SK-N-SH treated with all-trans-retinoic acid at 6 μM for 48 hours (cell line): ENCODE measurements at places on chromosomes 7 and 10.

DNA sequence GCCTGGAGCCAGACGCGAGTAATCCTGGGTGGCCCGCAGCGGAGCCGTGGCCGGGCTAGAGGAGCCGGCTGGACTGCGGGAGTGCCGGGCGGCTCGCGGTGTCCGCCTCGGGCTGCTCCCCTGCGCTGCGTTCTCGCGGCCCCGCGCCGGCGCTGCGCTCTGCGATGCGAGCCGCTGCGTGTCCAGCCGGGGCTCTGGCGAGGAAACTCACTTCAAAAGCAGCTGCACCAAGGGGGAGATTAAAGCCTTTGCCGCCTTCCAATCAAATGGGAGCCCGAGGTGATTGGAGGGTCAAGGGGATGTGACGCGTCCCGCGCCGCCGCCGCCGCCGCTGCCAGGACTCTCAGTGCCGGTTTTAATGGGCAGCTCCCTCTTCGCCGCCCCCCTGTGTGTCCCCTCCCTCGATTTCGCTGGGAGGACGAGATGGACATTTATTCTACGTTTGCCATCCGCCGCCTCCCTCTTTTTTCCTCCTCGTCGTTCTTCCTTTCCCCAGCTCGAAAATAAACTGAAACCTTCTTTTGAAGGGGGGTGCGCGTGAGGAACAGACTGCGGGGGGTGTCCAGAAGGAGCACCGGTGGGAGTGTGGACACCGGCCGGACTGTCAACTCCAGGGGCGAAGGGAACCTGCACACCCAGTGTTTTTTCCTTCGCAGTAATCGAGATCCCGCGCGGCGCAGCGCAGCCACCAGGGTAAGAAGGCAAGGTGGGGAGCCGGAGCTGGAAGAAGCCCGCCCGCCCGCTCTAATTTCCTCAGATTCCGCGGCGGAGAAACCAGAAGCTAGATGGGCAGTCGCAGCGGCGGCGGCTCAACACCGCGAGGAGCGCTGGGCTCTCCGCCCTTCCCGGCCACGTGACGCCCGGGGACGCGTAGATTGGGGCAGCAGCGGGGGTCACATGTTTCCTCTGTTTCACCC, at the start of gene ZNF503:
Gene ZNF503, minus strand, starts transcription at position 196 of the 917 bp plus-strand sequence. CDS start 345 bp downstream, outside the sequence.
- ATAC-seq = peak; percentile 80

GRCh38 chr7:130242198-130243014, 24.3 kb upstream of the CPA2 start:
- ATAC-seq = peak; percentile 98

DNA sequence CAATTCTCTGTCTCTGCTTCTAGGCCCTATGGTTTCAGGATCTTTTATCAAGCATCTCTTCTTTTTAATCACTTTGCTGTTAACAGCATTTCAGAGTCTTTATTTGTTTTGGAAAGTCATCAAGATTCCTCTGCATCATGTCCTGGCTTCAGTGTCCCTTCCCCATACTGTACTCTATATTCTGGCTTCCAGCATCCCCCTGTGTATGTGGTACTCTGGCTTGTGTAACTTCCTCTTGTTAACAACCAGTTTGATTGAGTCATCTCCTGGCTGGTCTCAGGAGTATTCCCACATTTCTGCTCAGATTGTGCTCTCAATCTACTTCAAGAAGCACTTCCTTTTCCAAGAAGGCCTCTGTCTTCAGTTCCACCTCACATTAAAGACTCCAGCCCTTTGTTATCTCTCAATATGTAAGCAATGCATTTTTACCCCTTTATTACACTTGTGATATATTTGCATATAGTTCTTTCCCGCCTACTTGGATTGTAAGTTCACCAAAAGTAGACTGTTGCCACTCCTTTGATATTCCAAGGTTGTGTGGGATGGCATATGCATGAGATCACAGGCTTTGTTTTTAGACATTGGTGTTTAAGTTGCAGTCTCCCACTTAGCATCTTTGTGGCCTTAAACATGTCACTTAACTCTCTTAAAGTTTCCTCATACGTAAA, 15.1 kb upstream of the ATE1 start:
- ATAC-seq = peak; percentile 89

DNA sequence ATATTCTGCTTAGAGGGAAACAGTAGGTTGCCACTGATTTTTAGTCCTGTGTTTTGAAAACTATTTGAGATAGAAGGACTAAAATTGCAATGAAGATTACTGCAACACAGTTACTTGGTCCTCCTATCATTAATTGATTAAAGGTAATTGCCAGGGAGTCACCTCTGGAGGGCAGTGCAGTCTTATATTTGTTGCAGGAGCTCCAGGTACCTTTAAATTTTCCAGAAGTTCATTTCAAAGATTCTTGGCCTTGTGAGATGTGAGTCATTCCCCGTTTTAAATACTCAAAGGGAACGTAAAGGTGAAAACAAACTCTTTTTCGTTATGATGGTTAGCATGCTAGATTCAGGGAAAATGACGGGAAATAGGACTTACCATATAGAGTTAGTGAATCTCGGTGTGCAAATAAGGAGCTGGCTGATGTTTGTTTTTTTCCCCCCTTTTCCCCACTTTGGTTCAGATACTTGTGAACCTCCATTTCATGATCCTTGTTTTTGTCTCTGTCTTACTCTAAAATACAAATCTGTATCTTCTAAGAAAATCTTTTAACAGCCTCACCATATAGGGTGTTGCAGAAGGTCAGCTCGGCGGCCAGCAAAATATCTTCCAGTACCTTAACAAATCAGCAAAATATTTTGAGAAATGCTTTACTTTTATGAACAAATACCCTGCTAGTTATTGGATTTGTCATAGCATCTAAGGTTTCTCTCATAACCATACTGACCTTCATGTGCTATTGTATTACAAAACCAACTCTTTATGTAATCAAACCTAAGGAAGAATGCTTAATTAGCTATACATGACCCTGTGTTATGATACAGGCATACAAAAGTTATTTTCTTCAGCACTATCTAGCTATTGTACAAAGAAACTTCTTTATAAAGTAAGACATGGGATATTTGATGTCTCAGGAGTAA, 143.0 kb upstream of the HDAC9 start:
- peak; percentile 87 for ATAC-seq

GRCh38 chr10:84026821-84027257, 112.5 kb upstream of the GHITM start:
- ATAC-seq = no peak

DNA sequence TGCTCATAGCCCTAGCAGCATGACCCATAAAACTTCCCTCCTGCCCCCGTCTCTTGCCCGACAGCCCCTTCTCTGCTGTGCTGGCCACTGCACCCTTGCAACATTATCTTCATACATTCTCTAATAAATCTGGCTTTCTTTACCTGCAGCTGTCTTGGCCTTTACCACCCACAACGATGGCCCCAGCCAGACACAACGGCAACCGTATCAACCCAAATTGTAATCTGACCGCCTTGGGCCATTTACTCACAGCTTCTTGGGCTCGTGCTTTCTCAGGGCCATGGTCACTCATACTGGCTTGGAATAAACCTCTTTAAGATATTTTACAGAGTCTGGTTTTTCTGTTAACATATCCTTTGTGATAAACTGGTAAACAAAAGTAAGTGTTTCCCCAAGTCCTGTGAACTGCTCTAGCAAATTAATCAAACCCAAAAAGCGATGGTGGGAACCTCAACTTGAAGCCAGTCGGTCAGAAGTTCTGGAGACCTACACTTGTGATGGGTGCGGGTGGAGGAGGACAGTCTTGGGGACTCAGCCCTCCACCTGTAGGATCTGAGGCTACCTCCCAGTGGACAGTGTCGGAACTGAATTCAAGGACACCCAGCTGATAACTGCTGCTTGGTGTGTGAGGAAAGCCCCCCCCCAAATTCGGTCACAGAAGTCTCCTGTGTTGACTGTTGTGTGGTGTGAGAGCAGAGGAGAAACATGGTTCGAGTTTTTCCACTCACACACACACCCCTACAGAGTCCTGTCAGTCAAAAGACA, 87.6 kb upstream of the ATP6V0A4 start:
- ATAC-seq = peak; percentile 35; the same call in 2 of the 3 replicates

GRCh38 chr10:33195608-33196376, 138.7 kb downstream of the NRP1 start:
- no peak; the same call in 2 of the 3 replicates for ATAC-seq

GRCh38 chr7:37441386-37441760, 7.3 kb downstream of the ELMO1 start:
- ATAC-seq = no peak

DNA sequence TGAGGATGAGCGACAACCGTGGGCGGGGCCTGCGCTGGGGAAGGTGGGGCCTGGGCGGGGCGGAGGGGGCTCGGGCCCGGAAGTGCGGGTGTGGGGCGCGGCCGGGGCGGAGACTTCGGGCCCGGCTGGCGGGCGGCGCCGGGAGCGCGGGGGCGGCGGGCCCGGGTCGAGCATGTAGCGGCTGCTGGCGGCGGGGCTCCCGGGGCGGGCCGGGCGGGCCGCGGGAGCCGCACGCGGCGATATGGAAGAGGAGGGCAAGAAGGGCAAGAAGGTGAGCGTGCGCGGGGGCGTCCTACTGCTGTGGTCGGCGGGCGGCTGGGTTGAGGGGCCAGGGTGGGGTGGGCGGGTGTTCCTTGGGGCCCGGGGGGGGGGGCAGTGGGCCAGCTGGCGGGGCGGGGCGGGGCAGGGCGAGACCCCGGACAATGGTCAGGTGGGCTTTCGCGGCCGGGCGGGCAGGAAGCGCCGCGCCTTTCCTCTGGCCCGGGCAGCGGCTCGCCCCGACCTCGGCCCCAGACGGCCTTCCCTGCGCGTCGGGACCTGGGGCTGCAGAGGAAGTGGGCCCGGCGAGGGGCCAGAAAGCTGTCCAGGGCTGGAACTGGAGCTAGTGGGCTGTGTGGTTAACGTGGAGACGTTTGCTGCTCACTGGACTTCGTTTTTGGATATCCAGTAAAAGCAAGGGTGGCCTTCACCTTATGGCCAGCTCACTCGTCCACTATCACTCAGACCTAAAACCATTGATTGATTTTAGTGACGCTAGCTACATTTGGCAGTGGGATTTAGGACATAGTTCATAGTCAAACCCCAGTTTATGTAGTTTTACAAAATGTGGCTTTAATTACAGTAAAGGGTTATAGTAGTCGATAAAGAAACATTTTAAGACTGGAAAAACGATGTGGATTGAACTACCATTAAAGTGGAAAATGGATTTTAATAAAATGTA, at the start of gene CCM2:
Gene CCM2, plus strand, starts transcription at position 109 of the 940 bp plus-strand sequence. Its CDS starts 133 bp downstream, at position 242.
- ATAC-seq = peak; percentile 25

GRCh38 chr10:17064435-17064834, 65.2 kb downstream of the CUBN start:
- ATAC-seq = peak; percentile 30

DNA sequence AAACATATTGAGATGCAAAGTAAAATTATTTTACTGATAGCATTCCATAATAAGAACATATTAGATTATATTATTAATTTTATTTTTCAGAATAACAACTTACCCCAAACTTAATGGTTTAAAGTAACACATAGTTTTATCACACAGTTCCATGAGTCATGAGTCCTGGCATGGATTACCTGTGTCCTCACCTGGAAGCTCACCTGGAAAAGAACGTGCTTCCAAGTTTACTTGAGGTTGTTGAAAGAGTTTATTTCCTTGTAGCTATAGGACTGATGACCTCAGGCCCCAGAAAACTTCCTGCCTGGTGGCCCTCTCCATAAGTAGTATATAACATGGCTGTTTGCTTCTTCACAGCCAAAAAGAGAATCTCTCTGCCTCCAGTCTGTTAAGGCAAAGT, 254.6 kb downstream of the TFEC start:
- no peak for ATAC-seq
